ENCODE measurements at places on chromosomes 11 and 22.

- DNase-seq: no peak
Observed at GRCh38 chr11:14764579-14765527, 121.2 kb downstream of the PDE3B start.

- no peak for DNase-seq
Observed at GRCh38 chr11:19680829-19681368, 31.7 kb upstream of the NAV2 start.

DNA sequence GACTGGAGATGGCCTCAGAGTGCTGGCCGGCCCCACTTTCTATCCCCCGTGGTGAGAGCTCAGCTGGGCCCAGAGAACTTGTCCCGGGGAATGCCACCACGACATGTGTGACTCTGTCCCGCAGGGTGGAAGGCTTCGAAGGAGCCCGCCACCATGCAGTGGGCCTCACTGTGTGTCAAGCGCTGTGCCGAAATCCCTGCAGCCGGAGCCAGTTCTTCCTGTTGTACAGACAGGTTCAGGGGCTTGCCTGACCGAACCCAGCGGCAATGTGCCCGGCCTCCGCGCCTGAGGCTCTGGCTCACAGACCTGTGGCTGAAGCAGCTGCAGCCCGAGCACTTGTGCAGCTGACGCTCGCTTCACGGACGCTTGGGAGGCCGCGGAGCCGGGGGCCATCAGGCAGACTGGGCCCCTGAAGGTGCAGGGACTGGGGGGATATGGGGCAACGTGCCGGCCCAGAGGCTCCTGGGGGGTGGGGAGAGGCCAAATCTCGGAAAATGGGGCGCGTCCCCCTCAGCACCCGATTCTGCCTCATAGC lies 650 bp downstream of the PPM1F start:
- DNase-seq: no peak

- DNase-seq: no peak
Observed at GRCh38 chr11:123406441-123407129, 23.5 kb upstream of the GRAMD1B start.

DNA sequence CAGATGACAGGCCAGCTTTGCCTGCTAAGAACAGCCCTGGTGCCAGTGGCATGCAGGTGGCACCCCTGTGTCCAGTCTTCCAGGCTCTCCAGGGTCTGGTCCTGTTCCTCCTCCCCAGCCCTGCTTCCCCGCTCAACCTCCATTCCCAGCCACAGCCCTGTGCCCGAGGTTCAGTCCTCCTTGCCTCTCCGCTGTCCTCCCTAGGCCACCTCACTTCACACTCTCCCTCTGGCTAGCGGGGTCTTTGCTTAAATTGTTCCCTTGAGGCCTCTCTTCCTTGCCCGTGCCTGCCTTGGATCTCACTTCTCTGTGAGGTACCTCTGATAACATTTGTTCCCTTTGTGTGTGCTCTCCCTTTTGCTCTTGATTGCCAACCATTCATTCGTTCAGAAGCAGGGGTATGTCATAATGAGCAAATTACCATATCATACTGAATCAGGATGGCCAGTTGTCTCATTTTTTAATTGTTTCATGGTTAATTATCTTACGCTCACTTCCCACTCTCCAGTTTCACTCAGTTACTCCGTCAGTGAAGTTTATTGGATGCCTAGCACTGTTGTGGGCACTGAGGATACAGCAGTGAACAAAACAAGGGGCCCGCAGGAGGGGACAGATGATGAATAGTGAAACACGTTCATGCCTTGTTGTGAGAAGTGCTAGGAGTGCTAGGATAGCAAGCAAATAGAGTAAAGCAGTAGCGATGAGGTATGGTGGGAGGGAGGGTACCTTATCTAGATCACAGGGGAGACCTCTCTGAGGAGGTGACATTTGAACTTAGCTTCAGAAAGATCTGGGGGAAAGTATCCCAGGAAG lies 7.4 kb downstream of the BMAL1 start:
- no peak for DNase-seq

DNA sequence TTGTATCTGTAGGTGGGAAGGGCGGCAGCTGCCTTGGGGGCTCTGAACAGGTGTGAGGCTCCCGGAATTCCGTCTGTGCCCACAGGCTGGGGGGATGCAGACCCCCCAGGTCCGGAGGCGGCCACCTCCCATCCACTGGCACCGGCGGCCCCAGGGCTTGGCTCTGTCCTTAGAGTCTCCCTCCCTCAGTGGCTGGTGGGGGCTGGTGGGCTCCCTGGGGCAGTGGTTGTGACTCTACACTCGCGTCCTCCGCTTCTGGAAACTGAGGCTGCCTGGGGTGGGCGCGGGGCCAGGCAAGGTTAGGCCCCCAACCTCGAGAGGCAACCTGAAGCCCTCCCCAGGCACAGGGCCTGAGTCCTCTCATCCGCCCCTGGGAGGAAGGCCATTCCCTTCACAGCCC lies 1305.4 kb downstream of the BRD1 start:
- no peak for DNase-seq

DNA sequence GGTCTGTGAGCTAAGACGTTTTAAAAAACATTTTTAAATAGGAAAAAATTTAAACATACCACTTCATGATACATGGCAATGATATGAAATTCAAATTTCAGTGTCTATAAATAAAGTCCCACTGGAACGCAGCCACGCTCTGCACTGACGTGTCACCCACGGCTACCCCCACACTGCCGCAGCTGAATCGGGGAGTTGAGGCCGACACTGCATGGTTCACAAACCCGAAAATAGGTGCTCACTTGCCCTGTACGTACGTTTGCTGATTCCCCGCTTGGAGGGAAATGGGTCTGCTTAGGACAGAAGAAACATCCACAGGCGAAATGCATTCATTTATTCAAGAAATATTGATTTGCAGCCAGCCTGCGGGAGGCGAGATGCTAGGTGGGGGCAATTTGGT lies 1342.3 kb downstream of the TBC1D22A start:
- no peak for DNase-seq

DNA sequence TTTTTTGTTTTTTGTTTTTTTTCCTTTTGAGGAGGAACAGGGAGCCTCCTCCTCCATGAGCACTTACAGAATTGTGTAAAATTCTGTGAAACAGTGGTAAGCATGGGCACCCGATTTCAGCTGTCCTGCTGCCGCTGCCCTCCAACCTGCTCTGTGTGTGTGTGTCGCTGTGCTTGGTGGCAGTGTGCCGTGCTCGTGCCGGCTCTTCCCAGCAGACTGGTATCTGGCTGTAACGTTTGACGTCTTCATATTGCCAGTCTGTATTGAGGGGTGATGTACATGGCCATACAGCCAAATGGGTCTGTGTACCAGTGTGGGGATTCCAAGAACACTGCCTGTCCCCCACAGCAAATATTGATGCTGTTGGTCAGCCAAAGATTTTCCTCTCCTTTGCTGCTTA lies 97.1 kb downstream of the CWC15 start:
- DNase-seq: no peak

GRCh38 chr11:63917692-63918506 lies 935 bp upstream of the RCOR2 start:
- peak; percentile 31 for DNase-seq

GRCh38 chr11:134367781-134368180 lies 36.0 kb downstream of the GLB1L2 start:
- no peak for DNase-seq

- DNase-seq: no peak
Observed at GRCh38 chr11:79186669-79187068, 254.2 kb downstream of the TENM4 start.

GRCh38 chr11:3058753-3059664 lies 1.8 kb upstream of the CARS1 start:
- DNase-seq: no peak

DNA sequence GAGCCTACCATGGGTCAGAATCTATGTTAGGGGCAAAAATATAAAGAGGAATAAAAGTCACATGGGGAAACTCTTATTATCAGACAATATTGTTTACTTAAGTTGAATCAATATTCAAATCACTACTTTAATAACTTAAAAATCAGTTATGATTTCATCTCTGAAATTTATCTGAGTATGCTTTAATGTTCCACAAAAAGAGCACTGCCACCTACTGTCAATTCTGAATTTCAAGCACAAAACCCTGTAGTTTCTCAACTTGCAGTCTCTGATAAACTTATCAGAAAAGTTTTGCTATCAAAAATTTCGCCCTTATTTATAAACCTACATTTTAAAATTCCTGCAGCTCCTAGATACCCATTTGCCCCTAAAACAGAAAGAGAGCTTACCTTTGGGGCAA lies 47.3 kb downstream of the RDX start:
- no peak for DNase-seq

- DNase-seq: peak; percentile 53
Observed at GRCh38 chr22:37898441-37899181, 7.5 kb upstream of the MICALL1 start.

- DNase-seq: no peak
Observed at GRCh38 chr11:21427726-21428125, 758.3 kb downstream of the NELL1 start.

DNA sequence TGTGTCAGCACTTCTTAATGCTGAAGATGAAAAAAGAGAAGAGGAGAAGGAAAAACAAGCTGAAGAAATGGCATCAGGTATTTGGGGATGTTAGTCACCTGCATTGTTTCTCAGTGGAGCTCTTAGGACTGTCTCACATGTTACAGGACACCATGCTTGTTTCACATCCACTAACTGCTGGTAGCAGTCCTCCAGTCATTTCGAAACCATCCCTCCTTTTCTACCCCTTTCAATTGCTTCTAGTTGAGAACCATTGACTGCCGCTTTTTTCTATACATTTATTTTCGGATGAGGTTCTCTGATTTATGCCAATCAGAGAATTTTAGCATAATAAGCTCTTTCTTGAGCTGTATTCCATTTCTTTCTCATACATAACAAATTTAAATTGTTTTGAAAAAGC lies 21.5 kb downstream of the BIRC2 start:
- DNase-seq: no peak

- peak; percentile 86 for DNase-seq
Observed at GRCh38 chr22:30206944-30207343, 39.6 kb downstream of the LIF start.

DNA sequence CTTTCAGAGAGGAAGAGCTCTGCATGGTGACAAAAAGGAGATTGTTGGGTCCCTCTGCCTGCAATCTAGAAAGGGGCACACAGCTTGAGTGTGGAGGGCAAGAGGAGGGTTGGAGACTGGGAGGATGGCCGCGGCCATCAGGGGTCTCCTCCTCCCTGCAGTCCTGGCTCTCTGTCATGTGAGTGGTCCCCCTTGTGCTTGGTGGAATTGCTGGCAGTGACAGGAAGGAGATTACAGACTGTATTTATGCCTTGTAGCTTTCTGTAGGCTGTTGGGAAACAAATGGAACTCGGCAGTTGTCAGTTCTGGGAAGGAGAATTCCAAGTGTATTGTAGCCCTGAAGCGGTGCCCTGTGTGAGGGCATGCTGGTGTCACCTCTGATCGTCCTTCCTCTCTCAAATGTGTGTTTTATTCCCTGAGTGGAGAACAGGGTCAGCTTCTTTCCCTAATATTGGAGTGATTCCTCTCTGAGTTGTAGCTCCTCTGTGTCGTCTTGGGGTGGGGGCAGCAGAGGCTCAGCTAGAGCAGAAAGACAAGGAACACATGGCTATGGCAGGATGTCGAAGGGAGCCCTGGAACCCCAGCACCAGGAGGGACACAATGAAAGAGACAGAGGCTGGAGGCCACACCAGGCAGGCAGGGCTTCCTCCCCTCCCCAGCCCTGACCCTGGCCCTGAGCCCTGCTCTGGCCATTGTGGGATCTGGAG lies 163.1 kb downstream of the PKNOX2 start:
- DNase-seq: no peak

- no peak for DNase-seq
Observed at GRCh38 chr11:81772166-81772565, 961.5 kb downstream of the FAM181B start.

DNA sequence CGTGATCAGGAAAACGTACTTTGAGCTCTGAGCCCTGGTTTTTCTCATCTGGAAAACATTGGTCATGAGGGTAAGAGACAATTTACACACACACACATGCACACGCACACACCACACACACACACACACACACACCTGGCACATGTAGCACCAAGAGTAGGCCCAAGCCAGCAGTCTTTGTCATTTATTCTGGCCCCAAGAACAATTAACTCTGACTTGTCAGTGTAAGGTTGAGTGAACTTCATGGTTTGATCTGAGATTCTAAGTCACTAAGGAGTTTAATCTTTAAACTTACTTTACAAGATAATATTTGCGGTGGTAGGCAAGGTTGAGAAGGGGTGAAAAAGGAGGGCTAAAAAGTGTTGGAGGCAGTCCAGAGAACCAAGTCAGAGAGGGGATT lies 44.1 kb downstream of the MMP20 start:
- DNase-seq: no peak

GRCh38 chr11:2655834-2656622 lies 43.8 kb downstream of the KCNQ1OT1 start:
- DNase-seq: peak; percentile 56

DNA sequence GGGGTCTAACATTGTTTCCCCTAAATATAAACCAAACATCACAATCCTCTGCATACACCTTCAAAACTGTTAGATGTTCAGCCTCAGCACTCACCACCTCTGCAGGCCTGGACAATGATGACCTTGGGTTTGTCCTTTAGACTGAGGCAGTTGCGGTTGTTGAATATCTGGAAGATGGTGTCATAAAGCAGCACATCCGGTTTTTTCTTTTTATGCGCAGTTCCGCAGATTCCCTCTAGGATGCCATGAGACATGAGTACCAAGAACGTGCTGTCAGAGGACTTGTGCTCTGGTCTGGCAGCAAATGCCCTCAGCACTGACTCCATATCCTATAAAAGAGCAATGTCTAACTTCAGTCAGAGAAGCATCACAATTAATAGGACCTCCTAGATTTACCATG lies 22.8 kb downstream of the CASP5 start:
- DNase-seq: no peak

- peak; percentile 32 for DNase-seq
Observed at GRCh38 chr11:11973361-11973800, 35.0 kb downstream of the DKK3 start.

DNA sequence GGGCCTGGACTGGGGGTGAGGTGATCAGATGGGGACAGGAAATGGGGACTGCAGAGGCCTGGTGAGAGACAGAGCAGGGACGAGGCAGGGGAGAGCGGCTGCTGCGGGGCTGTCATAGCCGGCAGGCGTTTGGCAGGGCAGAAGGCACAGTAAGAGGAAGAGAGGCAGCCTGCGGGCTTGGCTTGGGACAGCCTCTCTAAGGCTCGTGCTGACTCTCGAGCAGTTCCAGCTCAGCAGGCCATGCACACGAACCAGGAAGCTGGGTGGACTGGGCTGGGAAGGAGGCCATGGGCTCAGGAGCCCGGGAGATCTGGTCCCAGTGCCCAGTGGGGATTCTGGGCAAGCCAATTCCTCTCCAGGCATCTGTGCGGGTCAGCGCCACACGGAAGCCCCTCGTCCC lies 19.6 kb upstream of the EIF3D start:
- no peak for DNase-seq

DNA sequence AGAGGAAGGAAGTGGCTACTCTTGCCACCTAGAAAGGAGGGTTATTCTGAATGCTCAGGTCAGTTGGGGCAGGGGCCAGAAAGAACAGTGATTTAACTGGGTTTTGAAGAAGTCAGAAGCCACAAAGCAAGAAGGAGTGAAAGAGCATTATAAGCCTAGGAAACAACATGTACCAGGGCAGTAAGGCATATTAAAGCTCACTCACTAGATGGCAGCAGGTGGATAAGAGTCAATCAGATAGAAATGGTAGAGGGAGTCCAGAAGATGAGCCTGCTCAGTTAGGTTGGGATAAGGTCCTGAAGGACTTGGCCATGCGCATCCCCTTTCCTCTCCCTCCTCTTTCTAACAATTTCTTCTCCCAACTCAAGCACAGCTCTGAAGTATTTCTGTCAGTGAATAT lies 22.0 kb upstream of the PATE1 start:
- DNase-seq: no peak
